Activated T-cell treated with anti-CD3 and anti-CD28 coated beads, Interleukin-2, amount 50 U/mL, for 24 hours (primary cell): ENCODE measurements at places on chromosomes 1 and 21.

- no peak overlapping the region for H3K4me3 ChIP-seq
- no peak overlapping the region for H3K27ac ChIP-seq
- peaks cover 15% of the 10 kb centered on the region for H3K27me3 ChIP-seq
- DNase-seq = no peak
Observed at GRCh38 chr1:88175631-88176226, 508.3 kb upstream of the PKN2 start.

DNA sequence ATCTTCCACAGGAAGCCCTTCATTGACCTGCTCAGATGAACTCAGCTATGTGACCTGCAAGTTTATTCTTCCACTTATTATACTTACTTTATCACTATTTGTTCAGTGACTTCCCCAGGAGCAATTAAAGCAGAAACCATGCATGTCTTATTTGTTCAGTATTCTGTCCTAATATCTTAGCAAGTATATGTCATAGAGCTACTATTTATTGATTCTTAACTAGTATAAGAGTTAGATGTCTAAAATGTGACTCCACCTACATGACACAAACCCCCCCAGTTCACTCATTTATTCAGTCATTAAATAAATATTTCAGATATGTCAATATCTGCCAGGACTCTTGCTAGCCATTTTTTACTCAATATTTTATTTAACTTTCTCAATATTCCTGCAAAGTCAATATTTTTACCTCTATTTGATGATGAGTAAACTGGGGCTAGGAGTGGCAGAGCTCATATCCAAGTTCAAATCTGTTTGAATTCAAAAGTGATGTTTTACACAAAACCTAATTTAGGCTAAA is 469.0 kb upstream of the USP24 start:
- no peak for DNase-seq
- H3K4me3 ChIP-seq = no peak overlapping the region
- H3K27me3 ChIP-seq = peaks cover 10% of the 10 kb centered on the region
- no peak overlapping the region for H3K27ac ChIP-seq
- H3K4me1 ChIP-seq = no peaks in the 10 kb centered on the region
- no peaks in the 10 kb centered on the region for H3K36me3 ChIP-seq

GRCh38 chr1:167899253-167899681 is 14.7 kb downstream of the ADCY10 start:
- no peaks in the 10 kb centered on the region for H3K4me1 ChIP-seq
- no peak overlapping the region for H3K27ac ChIP-seq
- no peak for DNase-seq
- no peaks in the 10 kb centered on the region for H3K27me3 ChIP-seq
- no peaks in the 10 kb centered on the region for H3K36me3 ChIP-seq
- H3K4me3 ChIP-seq = no peak overlapping the region

DNA sequence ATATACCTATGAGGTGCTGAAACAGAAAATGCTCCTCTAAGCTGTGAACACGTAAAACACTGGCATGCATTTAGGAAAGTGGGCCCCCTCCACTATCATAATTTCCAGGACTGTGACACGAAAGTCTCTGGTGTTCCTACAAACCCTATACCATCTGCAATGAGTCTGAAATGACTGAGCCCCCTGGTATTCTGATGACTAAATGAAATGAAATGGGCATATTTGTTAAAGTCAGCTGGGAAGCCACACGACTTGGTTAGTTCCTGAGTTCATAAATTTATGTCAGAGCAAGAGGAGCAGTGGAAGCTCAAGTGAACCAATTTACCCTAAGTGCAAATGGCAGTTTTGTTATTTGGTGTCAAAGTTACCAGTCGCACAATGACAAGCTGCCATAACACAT is 182.3 kb downstream of the KCTD3 start:
- no peak overlapping the region for H3K27ac ChIP-seq
- no peak overlapping the region for H3K4me3 ChIP-seq
- DNase-seq = no peak
- H3K4me1 ChIP-seq = no peaks in the 10 kb centered on the region

DNA sequence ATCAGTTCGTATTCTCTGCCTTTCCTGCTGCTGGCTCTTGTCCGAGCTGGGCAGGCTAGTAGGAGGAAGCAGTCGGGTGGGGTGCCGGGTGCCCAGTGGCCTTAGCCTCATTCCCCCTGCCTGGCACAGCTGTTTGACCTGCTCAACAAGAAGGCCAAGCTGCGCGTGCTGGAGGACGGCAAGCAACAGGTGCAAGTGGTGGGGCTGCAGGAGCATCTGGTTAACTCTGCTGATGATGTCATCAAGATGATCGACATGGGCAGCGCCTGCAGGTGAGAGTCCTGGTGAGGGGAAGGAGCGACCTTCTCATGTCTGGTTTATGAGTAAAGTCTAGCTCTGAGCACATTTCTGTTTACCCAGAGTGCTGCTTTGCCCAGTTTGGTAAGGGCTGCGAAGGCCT is 16.3 kb upstream of the RPS8 start:
- no peak for DNase-seq
- peaks cover 3% of the 10 kb centered on the region for H3K4me1 ChIP-seq
- H3K27me3 ChIP-seq = no peaks in the 10 kb centered on the region
- H3K4me3 ChIP-seq = no peak overlapping the region

- no peaks in the 10 kb centered on the region for H3K36me3 ChIP-seq
- no peak for DNase-seq
- H3K27ac ChIP-seq = no peak overlapping the region
- H3K27me3 ChIP-seq = no peaks in the 10 kb centered on the region
Observed at GRCh38 chr1:6474815-6475282, 8.9 kb upstream of the TNFRSF25 start.

GRCh38 chr1:5992814-5993555 is 760 bp upstream of the NPHP4 start:
- no peaks in the 10 kb centered on the region for H3K27me3 ChIP-seq
- H3K27ac ChIP-seq = peak overlapping the region; percentile 94
- H3K4me3 ChIP-seq = peak overlapping the region; percentile 96
- peaks cover 22% of the 10 kb centered on the region for H3K36me3 ChIP-seq
- DNase-seq = peak; percentile 58
- peaks cover 35% of the 10 kb centered on the region for H3K4me1 ChIP-seq

DNA sequence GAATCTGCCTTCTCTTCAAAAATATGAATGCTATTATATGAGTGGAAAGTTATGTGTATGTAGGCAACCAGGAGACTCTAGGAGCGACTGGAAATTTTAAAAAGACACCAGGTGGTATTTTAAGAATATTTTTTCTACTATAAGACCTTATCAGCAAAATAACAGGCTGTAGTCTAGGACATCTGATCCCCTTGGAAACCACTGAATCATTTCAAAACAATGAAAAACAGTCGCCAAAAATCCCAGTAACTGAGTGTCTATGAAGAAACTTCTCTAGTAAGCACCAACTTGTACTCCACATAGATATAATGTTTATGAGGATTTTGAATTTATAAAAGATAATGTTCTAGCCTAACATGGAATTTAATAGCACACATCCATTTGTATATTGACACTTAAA is 358.5 kb downstream of the GPATCH2 start:
- no peaks in the 10 kb centered on the region for H3K4me1 ChIP-seq
- H3K4me3 ChIP-seq = no peak overlapping the region
- H3K36me3 ChIP-seq = no peaks in the 10 kb centered on the region
- no peak for DNase-seq
- no peaks in the 10 kb centered on the region for H3K27me3 ChIP-seq

DNA sequence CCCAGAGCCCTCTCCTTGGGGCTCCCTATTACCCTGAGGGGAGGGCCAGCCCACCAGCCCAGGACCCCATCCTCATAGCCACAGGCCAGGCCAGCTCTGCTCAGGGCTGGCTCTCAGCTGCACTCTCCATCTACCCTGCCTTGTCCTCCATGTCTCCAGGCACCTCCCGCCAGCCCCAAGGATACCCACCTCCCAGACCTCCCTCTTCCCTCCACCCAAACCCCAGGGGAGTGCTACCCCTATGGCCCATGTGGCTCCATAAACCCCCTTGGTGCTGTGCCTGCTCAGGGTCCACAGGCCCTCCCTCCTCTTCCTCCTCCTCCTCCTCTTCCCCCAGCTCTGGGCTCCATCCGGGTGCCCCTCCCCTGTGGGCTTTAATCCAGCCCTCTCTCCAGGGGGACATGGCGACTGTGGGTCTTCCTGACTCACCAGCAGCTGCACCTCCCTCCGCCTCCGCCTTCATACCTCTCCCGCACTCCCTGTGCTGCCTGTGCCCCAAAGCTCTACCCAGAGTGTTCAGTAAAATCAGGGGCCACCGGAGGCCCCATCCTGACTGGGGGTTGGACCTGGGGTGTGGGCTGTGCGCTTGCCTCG is 9.1 kb downstream of the YBEY start:
- H3K36me3 ChIP-seq = peaks cover 36% of the 10 kb centered on the region
- peaks cover 22% of the 10 kb centered on the region for H3K4me1 ChIP-seq
- no peak overlapping the region for H3K4me3 ChIP-seq
- peaks cover 4% of the 10 kb centered on the region for H3K27me3 ChIP-seq
- no peak for DNase-seq

GRCh38 chr1:85406081-85406480 is 58.9 kb downstream of the DDAH1 start:
- H3K4me1 ChIP-seq = no peaks in the 10 kb centered on the region
- no peaks in the 10 kb centered on the region for H3K27me3 ChIP-seq
- no peak overlapping the region for H3K4me3 ChIP-seq

DNA sequence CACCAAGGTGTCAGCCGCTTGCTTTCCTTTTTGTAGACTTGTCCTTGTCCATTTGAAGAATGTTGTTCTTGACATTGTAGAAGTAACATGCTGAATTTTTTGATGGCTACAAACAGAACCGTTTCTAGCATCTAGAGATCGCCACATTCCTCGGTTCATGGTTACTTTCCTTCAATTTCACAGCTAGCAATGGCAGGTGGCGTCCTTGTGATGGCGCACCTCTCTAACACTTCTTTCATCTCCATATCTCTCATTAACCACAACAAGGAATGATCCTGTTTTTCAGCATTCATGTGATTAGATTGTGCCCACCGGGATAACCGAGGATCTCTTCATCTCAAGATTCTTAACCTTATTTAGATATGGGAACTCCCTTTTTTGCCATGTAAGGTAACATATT is 2129.8 kb downstream of the NCAM2 start:
- H3K36me3 ChIP-seq = no peaks in the 10 kb centered on the region
- DNase-seq = no peak
- H3K4me1 ChIP-seq = no peaks in the 10 kb centered on the region
- no peak overlapping the region for H3K27ac ChIP-seq

- H3K27ac ChIP-seq = no peak overlapping the region
- no peaks in the 10 kb centered on the region for H3K36me3 ChIP-seq
- DNase-seq = no peak
- no peak overlapping the region for H3K4me3 ChIP-seq
- peaks cover 33% of the 10 kb centered on the region for H3K27me3 ChIP-seq
- no peaks in the 10 kb centered on the region for H3K4me1 ChIP-seq
Observed at GRCh38 chr1:28129150-28129549, 40.7 kb upstream of the EYA3 start.

- H3K27ac ChIP-seq = no peak overlapping the region
- H3K36me3 ChIP-seq = no peaks in the 10 kb centered on the region
- peaks cover 2% of the 10 kb centered on the region for H3K27me3 ChIP-seq
- no peak for DNase-seq
- no peak overlapping the region for H3K4me3 ChIP-seq
Observed at GRCh38 chr1:24867084-24867870, 62.8 kb downstream of the RUNX3 start.

- peaks cover 11% of the 10 kb centered on the region for H3K27me3 ChIP-seq
- no peak overlapping the region for H3K4me3 ChIP-seq
- no peak overlapping the region for H3K27ac ChIP-seq
- no peaks in the 10 kb centered on the region for H3K36me3 ChIP-seq
Observed at GRCh38 chr1:93710499-93711453, 29.1 kb upstream of the BCAR3 start.

GRCh38 chr1:78060857-78061563 is 15.2 kb downstream of the GIPC2 start:
- no peak overlapping the region for H3K27ac ChIP-seq
- H3K27me3 ChIP-seq = peaks cover 9% of the 10 kb centered on the region
- no peak overlapping the region for H3K4me3 ChIP-seq
- peaks cover 3% of the 10 kb centered on the region for H3K4me1 ChIP-seq

GRCh38 chr1:43054961-43055360 is 96.3 kb upstream of the SLC2A1 start:
- H3K4me3 ChIP-seq = no peak overlapping the region
- DNase-seq = no peak
- peaks cover 12% of the 10 kb centered on the region for H3K27me3 ChIP-seq
- H3K4me1 ChIP-seq = peaks cover 17% of the 10 kb centered on the region
- no peaks in the 10 kb centered on the region for H3K36me3 ChIP-seq

GRCh38 chr1:97563926-97564325 is 356.9 kb downstream of the DPYD start:
- no peaks in the 10 kb centered on the region for H3K27me3 ChIP-seq
- no peak overlapping the region for H3K27ac ChIP-seq
- H3K4me3 ChIP-seq = no peak overlapping the region
- no peaks in the 10 kb centered on the region for H3K4me1 ChIP-seq
- no peak for DNase-seq
- H3K36me3 ChIP-seq = peaks cover 36% of the 10 kb centered on the region
